ENCODE measurements at places on chromosomes 3 and 15.

GRCh38 chr3:195221015-195221853, 49.7 kb downstream of the XXYLT1 start:
- DNase-seq: no peak

DNA sequence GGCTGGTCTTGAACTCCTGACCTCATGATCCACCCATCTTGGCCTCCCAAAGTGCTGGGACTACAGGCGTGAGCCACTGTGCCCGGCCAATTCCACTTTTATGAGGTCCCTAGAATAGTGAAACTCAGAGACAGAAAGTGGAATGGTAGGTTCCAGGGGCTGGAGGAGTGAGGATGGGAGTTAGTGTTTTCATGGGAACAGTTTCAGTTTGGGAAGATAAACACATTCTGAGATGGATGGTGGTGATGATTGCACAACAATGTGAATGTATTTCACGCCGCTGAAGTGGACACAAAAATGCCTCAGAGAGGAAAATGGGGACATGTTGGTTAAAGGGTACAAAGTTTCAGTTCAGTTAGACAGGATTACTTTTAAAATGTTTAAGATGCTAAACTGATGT, 22.5 kb upstream of the HDAC11 start:
- DNase-seq: no peak

- DNase-seq: no peak
Measured at GRCh38 chr3:46283881-46284450, 41.7 kb downstream of the CCR3 start.

GRCh38 chr3:183324083-183324482, 71.0 kb downstream of the B3GNT5 start:
- no peak for DNase-seq

DNA sequence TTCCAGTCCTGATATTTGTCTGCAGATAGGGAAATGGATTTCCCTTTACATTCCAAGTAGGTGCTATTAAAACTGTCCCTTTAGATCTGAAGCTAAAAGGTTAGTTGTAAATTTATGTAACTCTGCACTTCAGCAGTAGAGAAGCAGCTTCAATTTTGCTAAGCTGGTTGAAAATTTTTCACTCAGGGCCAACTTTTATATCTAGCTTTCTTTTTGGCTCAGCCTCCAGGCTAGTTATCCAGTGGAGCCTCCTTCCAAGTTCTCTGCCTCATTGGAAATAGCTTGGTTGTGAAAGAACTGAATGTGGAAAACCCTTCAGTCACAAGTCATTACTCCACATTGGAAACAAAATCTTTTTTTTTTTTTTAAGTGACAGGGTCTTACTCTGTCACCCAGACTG, 8.2 kb upstream of the ZNF660 start:
- DNase-seq: no peak

DNA sequence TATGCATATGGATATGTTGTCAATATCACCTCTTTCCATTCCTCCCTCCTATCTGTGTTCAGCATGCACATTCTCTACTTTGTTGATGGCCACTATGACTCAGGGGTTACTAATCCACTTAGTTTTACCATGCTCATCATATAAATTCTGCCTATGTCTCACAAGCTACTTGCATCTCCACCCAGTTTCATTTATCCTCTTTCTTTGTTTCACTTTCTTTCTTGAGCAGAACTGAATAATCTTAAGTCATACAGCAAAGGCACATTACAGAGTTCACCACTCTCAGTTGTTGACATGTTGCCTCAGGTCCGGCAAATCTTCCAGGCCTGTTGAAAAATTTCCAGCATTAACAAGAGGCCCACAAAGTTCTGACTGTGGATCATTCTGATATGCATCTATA, 71.5 kb downstream of the SSR3 start:
- no peak for DNase-seq

DNA sequence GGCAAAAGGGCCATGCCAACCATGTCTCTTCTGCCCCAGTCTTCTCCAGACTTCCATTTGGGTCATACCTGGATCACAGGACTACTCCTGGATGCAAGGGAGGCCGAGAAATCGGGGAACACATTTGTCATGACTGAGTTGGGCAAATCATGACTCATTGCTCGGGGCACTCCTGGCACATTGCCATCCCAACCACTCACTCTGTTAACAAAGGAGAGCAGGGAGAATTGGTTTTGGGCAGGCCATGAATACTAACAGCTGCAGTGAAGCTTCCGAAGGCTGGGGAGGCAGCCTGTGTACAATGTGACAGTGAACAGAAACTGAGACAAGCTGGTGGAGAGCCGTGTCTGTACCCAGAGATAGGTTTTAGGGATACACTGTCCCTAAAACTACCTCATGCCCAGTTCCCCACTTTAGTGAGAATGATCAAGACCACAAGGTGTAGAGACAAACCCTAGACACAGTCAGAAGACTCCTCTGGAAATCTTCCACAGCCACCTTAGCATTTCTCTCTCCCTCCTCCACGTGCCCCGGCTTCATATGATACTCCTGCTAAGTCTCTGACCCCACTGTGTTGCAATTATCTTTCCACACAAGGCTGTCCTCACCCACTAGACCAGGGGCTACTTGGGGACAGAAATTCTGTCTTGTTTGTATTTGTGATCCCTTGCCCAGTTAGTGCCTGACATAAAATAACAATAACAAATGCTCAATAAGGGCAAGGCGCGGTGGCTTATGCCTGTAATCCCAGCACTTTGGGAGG, 10.5 kb upstream of the BUB1B start:
- peak; percentile 11 for DNase-seq

- DNase-seq: no peak
Measured at GRCh38 chr3:136189043-136189442, 7.1 kb downstream of the MSL2 start.

GRCh38 chr3:114126461-114126860, 52.4 kb downstream of the DRD3 start:
- no peak for DNase-seq

- DNase-seq: no peak
Measured at GRCh38 chr3:40873934-40874699, 325.2 kb upstream of the CTNNB1 start.

GRCh38 chr15:88992216-88992615, 79.0 kb upstream of the MFGE8 start:
- no peak for DNase-seq

- no peak for DNase-seq
Measured at GRCh38 chr3:131541288-131541687, 38.5 kb upstream of the MRPL3 start.

DNA sequence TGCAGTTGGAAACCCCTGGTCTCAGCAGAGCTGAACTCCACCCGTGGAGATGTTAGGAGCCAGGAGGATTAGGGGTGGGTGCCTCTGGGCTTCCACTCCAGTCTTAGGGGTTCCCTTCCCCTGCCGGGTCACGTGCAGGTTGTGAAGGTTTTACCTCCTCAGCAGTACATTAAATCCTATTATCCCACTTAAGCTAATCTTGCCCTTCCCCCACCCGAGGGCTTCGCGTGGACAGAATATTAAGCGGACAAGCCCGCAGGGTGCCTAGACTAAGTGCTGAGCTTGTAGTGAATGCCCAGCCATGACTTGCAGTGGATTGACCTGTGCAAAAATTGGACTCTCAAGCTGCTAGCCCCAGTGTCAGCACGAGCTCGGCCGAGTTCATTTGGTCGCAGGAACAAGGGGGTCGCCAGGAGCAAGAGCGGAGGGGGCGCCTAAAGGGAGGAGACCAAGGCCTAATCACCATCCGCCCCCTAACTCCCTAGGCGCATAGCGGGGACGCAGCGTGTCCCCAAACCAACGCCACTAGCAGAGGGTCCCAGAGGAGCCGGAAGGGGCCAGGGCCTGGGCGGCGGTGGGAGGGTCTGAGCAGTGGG, 498 bp upstream of the SEMA4B start:
- no peak for DNase-seq

GRCh38 chr15:53576841-53577240, 182.6 kb downstream of the WDR72 start:
- DNase-seq: no peak

- no peak for DNase-seq
Measured at GRCh38 chr3:192156382-192156781, 571.0 kb downstream of the FGF12 start.

All from NCI-H2081 treated with DMSO at 0.1 percent for 48 hours (cell line).